DMS 273 treated with DMSO at 0.1 percent for 48 hours (cell line): ENCODE measurements at places on chromosomes 1 and 21.

- no peak for DNase-seq
These were observed 26.6 kb downstream of the SMAP2 start for GRCh38 chr1:40399984-40400704.

- no peak for DNase-seq
These were observed 8.0 kb downstream of the CYYR1 start for GRCh38 chr21:26565111-26565510.

DNA sequence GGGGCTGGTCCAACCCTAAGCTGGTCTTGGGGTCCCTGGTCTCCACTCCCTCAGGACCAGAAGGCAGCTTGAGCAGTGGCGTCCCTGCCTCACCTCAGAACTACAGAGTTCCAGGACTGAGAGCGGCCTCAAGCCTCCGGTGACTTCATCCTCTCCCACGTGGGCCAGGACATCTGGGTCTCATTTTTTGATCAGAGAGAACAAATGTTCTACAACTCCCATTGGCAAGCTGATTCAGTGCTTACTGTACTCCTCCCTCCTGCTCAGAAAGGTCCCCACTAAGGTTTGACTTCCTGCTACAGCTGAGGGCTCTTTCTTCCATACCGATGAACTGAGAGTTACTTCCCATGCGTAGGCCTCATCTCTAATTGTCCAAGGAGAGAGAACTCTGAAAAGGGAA lies 78.5 kb downstream of the PLXNA2 start:
- DNase-seq = no peak

GRCh38 chr1:228021355-228022030 lies 14.7 kb downstream of the WNT3A start:
- no peak for DNase-seq
